Effector memory CD8-positive, alpha-beta T cell (primary cell): ENCODE measurements at places on chromosomes 12 and 14.

DNA sequence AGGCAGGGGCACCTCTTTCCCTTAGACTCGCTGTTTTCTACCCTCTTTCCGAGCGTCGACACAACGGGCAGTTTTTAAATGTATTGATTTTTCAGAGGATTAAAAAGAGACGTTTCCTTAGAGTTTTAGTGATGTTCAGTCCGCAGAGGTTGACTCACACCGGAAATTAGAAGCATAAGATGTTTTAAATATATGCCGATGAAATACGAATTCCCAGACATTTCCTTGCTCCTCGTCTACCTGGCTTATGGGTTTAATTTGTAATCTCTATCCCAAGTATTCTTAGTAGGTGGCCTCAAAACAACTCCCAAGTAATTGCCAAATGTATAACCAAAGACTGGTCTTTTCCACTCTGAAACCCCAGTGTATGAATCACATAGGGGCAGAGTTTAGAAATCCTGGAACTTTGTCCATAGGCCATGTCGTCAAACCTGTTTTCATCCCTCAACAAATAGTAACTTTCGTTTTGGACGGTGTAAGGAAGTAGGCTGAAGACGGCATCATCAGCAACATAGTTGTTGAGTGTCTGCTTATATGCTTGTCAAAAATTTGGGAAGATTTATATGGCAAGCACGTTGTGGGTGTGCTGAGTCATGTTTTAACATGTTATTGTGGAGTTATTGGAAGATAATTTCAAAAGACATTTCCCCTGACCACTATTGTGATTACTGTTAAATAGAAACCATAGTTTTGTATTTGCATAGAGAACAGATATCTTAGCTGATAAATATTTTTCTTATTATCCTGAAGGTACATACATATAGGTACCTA lies 824 bp downstream of the TBK1 start:
- DNase-seq: no peak

- DNase-seq: no peak
Measured at GRCh38 chr12:32820376-32820931, 64.8 kb upstream of the YARS2 start.

GRCh38 chr12:40261937-40262336 lies 37.1 kb downstream of the LRRK2 start:
- DNase-seq: no peak

- no peak for DNase-seq
Measured at GRCh38 chr12:45582986-45583659, 146.4 kb upstream of the ARID2 start.

DNA sequence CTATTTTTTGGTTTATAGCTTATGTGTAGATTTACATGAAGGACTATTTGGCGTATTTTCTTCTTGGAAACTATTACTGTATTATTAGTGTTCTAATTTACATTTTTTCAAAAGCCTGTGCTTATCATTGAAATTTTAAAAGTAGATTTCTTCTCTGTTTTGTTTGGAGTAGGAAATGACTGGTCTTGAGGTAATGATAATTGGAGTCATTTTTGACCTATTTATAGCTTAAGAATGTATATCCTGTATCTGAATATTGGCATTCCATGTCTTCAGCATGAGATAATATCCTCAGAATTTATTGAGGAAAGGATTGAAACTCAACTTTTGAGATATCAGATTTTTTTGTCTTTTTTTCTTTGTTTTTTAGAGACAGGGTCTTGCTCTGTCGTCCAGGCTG lies 193.4 kb downstream of the ERC1 start:
- DNase-seq: no peak
